ENCODE measurements at places on chromosomes 1 and 21.

DNA sequence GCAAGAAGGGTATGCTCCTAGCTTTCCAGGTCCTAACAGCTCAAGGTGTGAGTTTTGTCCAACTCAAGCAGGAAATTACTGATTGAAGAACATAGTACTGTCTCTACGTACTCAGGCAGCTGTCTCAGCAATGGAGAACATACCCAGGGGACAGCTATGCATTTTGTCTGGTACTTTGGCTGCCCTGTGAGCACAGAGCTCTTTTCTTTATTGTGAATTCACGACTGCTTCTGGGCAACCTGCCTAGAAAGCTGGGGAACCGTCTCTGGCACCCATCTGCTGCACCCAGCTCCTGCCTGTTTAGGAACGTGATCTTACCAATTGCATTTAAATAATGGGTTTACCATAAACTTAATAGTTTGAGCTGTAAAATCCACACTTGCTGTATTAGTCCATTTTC is 258.1 kb downstream of the HHAT start:
- H3K27ac ChIP-seq: no peak overlapping the region
- H3K36me3 ChIP-seq: no peaks in the 10 kb centered on the region
- H3K4me1 ChIP-seq: peaks cover 15% of the 10 kb centered on the region

- no peak overlapping the region for H3K27ac ChIP-seq
- H3K4me1 ChIP-seq: peaks cover 35% of the 10 kb centered on the region
- H3K36me3 ChIP-seq: peaks cover 62% of the 10 kb centered on the region
- H3K27me3 ChIP-seq: no peaks in the 10 kb centered on the region
Observed at GRCh38 chr21:33940881-33941245, 25.3 kb upstream of the ATP5PO start.

- peaks cover 47% of the 10 kb centered on the region for H3K4me1 ChIP-seq
- H3K27me3 ChIP-seq: no peaks in the 10 kb centered on the region
- DNase-seq: no peak
- no peak overlapping the region for H3K27ac ChIP-seq
Observed at GRCh38 chr1:151981178-151981525, 12.5 kb downstream of the S100A10 start.

DNA sequence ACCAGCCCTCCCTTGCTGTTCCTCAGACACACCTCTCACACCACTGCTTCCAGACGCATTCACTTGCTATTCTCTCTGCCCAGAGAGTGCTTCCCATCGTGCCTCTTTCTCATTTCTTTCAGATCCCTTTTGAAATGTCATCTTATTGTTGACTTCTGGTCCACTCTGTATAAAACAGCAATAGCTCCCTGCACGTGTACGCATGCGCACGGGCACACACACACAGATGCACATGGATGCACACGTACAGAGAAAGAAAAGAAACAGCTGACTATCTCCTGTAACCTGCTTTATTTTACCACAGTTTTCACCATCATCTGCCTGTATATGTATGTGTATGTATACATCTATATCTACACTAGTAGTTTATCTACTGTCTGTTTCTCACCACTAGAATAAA is 285.9 kb upstream of the NR5A2 start:
- H3K27ac ChIP-seq: no peak overlapping the region
- peaks cover 11% of the 10 kb centered on the region for H3K27me3 ChIP-seq
- no peak for DNase-seq
- no peak overlapping the region for H3K4me3 ChIP-seq
- H3K4me1 ChIP-seq: no peaks in the 10 kb centered on the region
- H3K36me3 ChIP-seq: no peaks in the 10 kb centered on the region

- H3K36me3 ChIP-seq: no peaks in the 10 kb centered on the region
- DNase-seq: no peak
- no peaks in the 10 kb centered on the region for H3K27me3 ChIP-seq
- no peaks in the 10 kb centered on the region for H3K4me1 ChIP-seq
- no peak overlapping the region for H3K4me3 ChIP-seq
Observed at GRCh38 chr1:55695552-55695951, 480.4 kb upstream of the USP24 start.

GRCh38 chr21:16842696-16843035 is 670.2 kb upstream of the CXADR start:
- no peak overlapping the region for H3K27ac ChIP-seq
- no peaks in the 10 kb centered on the region for H3K36me3 ChIP-seq
- no peaks in the 10 kb centered on the region for H3K4me1 ChIP-seq
- no peaks in the 10 kb centered on the region for H3K27me3 ChIP-seq
- DNase-seq: no peak

DNA sequence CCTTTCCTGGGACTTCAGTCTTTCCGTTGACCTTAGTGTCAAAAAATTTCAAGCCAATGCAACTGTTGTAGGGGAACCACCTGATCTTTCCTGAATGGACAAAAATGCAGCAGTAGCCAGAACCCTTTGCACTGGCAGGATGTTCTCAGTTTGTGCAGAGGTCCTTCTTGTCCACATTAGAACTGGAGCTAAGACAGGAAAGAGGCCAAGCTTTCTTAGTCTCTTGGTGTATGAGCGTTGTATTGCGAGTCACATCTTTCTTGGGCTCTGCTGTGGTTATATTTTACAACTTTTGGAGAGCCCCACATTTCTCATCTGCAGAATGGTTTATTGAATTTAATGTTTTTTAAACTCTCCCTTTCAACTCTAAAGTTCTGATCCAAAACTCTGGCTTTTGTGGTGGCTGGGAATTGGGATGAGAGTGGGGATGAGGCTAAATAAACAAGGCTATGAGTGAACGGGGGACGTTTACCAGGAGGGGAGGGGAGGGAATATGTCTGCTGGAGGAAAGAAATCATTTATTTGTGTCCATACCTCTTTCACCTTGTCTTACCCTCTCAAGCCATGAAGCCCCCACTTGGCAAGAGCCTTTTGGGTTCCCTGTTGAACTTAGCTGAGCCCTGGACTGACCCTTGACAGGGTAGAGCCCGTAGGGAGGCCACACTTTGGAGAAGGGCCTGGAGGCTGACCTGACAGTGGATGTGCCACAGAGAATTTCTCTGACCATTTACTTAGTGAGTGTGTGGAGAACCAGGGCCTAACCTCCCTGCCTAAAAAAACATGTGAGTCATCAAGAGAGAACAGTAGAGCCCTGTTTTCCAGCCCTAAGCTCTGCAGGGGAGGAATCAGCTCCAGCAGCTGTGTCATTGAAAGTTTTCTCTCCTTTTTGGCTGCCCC is 586 bp downstream of the CHI3L2 start:
- H3K4me1 ChIP-seq: peaks cover 62% of the 10 kb centered on the region
- peak overlapping the region; percentile 37 for H3K4me3 ChIP-seq
- DNase-seq: no peak
- peak overlapping the region; percentile 69 for H3K27ac ChIP-seq
- H3K36me3 ChIP-seq: peaks cover 11% of the 10 kb centered on the region

DNA sequence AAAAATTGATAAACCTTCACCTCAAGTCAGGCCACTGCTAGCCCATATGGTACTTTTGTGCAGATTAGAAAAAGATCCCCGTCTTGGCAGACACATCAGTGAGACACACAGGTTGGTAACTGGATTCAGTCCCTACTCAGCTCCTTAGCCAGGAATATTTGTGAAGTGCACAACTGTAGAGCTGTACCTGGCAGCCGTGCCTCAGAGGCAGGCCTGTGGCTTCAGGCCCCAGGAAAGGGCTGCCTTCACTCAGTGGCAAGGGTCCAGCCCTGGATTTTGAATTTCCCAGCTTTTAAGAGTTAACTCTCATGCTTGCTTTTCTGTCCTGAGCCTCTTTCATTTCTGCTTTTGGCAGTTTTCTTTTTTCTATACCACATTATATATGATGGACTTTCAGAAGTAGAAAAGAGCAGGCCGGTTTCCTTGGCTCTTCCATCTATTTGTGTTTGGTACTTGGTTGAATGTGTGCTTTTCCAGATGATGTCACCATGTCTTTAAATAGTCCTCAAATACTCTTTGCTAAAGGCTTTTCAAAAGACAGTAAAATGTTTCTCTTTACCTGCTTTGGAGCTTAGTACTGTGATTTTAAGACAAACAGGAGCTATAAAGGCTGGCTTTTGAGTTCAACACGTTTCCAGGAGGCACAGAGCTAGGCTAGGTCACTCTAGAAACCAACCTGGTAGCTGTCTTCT is 186.6 kb downstream of the AK5 start:
- H3K27me3 ChIP-seq: no peaks in the 10 kb centered on the region
- no peak overlapping the region for H3K27ac ChIP-seq
- no peak overlapping the region for H3K4me3 ChIP-seq
- no peaks in the 10 kb centered on the region for H3K4me1 ChIP-seq
- H3K36me3 ChIP-seq: peaks cover 2% of the 10 kb centered on the region
- DNase-seq: no peak

GRCh38 chr1:119366424-119366823 is 2.2 kb upstream of the HAO2 start:
- no peak for DNase-seq
- H3K27ac ChIP-seq: no peak overlapping the region
- H3K27me3 ChIP-seq: peaks cover 25% of the 10 kb centered on the region
- H3K36me3 ChIP-seq: no peaks in the 10 kb centered on the region
- no peaks in the 10 kb centered on the region for H3K4me1 ChIP-seq
- no peak overlapping the region for H3K4me3 ChIP-seq

DNA sequence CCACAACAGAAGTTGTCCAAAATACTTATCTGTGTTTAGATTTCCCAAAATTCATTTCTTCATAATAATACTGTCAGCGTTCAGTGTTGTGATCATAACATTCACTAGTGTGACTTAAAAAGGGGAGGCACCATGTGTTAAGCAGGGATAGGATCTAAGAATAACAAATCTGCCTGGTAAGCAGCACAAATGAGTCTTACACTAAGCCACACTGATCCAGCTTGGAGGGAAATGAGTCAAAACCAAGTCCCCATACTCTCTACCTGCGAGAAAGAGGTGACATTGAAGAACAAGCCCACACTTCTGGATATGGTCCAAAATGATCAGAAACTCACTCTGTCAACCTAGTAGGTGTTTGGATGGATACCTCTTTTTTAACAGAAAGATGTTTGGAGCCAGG is 145.5 kb downstream of the CRB1 start:
- no peak overlapping the region for H3K27ac ChIP-seq
- DNase-seq: no peak
- no peak overlapping the region for H3K4me3 ChIP-seq
- H3K4me1 ChIP-seq: no peaks in the 10 kb centered on the region

DNA sequence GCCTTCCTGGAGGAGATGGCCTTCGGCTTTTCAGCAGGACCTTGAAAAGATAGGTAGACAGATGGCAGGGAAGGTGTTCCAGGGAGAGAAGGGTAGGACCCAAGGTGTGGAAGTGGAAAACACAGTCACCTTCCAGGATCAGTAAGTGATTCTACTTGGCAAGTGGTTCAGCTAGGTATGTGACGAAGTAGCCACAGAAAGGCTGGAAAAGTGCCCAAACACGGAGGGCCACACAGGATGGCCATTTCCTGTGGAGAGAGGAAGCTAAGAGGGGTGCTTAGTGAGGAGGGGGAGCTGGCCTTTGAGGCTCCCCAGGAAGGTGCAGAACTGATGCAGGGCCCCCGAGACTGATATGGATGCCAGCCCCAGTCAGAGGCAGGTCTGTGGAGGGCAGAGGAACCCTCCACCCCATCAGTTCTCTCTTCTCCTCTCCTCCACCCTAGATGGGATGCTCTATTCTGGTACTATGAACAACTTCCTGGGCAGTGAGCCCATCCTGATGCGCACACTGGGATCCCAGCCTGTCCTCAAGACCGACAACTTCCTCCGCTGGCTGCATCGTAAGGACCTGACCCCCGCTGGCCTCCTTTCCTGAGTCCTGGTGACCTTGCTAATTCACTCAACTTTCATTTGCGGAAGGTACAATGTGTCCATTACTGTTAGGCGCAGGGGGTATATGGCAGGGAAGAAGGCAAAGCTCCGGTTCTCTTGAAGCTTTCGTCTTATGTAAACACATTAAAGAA is 6.8 kb downstream of the SEMA4A start:
- H3K4me1 ChIP-seq: peaks cover 32% of the 10 kb centered on the region
- H3K36me3 ChIP-seq: peaks cover 11% of the 10 kb centered on the region
- DNase-seq: no peak
- peaks cover 3% of the 10 kb centered on the region for H3K27me3 ChIP-seq
- peak overlapping the region; percentile 2 for H3K27ac ChIP-seq

All from activated naive CD8-positive, alpha-beta T cell treated with anti-CD3 and anti-CD28 coated beads, Interleukin-2, amount 10 ng/mL, durations not matched to agents 7 days and 5 days (primary cell).